Skeletal muscle cell (primary cell): ENCODE measurements at places on chromosomes 2 and 18.
A peak's percentile ranks its signal among the peaks of the same experiment; 100 is the strongest.

- no peak for DNase-seq
Observed at GRCh38 chr18:41244591-41245037, 710.4 kb upstream of the PIK3C3 start.

- DNase-seq = no peak
Observed at GRCh38 chr2:79982445-79982844, 322.1 kb downstream of the LRRTM1 start.

DNA sequence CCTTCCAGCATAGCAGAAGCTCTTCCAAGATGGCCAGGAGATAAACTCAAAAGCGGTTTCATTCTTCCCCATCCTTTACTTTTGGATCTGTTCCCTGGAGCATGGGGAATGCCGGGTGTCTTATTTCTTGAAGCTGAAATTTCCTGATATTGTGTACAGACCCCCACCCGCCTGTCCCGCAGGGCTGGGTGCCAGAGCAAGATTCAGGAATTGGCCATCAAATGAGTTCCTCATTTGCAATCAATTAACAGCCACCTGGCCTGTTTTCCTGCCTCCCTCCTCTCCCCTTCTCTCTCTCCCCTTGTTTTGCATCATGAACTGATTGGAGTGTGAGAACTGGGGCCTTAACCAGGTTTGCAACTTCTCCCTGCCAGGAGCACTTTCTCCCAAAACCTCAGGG, 202.1 kb downstream of the SH3RF3 start:
- no peak for DNase-seq

DNA sequence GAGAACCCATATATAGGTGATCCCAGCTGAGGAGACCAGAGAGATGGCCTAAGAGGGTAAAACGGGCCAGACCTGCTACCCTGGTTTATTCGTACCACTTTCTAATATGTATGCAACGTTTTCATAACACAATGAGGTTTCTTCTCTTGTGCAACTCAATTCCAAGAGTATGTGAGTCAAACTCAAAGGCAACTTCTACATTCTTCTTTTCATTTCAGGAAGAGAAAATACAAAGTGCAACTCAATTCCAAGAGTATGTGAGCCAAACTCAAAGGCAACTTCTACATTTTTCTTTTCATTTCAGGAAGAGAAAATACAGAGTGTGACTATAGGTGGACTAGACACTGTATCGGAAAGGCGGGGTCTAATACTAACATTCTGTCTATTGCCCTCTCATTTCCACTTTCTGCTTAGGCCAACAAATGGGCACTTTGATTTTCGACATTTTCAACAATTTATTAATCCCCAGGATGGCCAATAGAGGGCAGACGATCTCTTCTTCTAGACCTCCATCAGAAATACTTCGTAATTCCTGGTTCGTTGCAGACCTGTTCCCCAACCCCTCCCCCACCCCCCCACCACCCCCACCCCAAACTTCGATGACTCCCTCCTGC, 3.7 kb upstream of the CRIM1 start:
- DNase-seq = no peak

GRCh38 chr2:224938651-224939182, 103.6 kb downstream of the DOCK10 start:
- DNase-seq = peak; percentile 65

GRCh38 chr2:176650104-176650837, 381.0 kb downstream of the MTX2 start:
- no peak for DNase-seq

- DNase-seq = no peak
Observed at GRCh38 chr2:235638541-235639427, 144.9 kb downstream of the AGAP1 start.

GRCh38 chr18:78678318-78678695, 301.3 kb upstream of the SALL3 start:
- no peak for DNase-seq

- DNase-seq = no peak
Observed at GRCh38 chr2:75792146-75792545, 81.4 kb upstream of the GCFC2 start.

DNA sequence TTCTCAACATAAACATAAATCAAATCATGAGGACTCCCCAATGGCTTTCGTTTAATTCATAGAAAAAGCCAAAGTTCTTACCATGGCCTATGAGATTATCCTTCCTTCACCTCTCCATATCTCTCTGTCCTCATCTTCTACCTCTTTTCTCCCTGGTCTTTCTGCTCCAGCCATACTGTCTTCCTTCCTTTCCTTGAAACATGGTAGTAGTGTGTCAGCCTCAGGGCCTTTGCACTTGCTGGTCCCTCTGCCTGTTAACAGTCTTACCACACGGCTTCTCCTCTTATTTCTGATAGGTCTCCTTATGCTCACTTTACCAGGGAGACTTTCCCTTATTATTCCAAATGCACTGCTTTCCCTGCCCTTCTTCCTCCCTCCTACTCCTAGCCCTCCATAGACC, 25.6 kb downstream of the APOB start:
- DNase-seq = no peak

- DNase-seq = no peak
Observed at GRCh38 chr2:106638580-106638979, 151.4 kb downstream of the CD8B2 start.

GRCh38 chr2:86392873-86393518, 48.2 kb upstream of the KDM3A start:
- DNase-seq = no peak

- DNase-seq = no peak
Observed at GRCh38 chr2:112345030-112346027, 69.9 kb downstream of the ZC3H6 start.

- peak; percentile 44 for DNase-seq
Observed at GRCh38 chr2:235394278-235394828, 99.5 kb upstream of the AGAP1 start.

- no peak for DNase-seq
Observed at GRCh38 chr2:68857855-68858456, 13.2 kb downstream of the BMP10 start.

- no peak for DNase-seq
Observed at GRCh38 chr18:80239830-80240229, 7.5 kb downstream of the PARD6G start.

DNA sequence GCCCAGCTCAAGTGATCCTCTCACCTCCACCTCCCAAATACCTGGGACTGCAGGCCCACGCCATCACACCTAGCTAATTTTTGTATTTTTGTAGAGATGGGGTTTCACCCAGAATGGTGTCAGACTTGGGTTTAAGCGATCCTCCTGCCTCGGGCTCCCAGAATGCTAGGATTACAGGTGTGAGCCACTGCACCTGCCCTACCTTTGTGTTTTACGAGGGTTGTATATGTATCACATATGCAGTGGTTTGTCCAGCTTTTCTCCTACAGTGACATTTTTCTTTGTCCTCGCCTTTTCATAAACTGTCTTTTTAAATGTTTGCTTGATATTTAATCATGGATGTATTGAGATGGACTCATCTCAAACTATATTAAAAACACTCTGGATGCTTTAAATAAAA, 38.5 kb downstream of the AGAP1 start:
- no peak for DNase-seq

DNA sequence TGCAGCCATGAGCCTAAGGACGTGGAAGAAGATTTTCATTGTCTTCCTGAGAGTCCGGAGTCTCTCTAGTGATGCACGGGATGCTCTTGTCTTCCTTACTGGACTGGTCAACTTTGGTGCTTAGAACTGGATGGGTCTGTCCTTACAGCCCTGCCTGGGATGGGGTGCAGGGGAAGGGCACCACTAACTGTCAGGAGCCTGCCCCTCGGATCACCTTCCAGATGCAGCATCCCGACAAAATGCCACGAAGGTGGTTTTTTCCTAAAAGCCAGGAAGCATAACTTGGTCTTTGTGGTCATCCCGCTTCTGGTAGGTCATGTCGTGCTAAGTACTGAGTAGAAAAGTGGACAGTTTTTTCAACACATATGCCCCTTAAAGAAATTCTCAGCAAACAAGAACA, 207.4 kb upstream of the TWIST2 start:
- DNase-seq = no peak

DNA sequence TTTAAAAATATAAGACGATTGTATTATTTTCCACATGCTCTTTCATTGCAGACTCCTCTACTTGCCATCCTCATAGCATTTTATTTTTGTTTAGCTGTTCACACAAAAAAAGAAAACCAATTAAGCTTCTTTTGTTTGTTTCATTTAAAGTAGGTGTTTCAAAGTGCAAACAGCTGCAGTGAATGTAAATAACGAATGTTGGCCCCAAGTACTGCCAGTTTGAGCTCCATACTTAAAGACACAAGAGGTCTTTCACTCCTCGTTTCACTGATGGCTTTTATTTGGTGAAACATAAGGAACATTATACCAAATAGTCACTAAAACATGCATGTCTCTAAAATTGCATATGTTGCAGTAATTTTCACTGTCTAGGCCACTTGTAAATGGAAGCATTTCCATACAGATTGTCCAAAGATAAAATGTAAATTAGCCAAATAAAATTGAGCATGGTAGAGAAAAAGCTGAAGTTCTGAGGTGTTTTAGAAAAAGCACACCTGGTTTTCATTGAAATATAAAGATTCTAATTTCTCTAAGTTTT, 253.4 kb downstream of the TMX3 start:
- DNase-seq = no peak

DNA sequence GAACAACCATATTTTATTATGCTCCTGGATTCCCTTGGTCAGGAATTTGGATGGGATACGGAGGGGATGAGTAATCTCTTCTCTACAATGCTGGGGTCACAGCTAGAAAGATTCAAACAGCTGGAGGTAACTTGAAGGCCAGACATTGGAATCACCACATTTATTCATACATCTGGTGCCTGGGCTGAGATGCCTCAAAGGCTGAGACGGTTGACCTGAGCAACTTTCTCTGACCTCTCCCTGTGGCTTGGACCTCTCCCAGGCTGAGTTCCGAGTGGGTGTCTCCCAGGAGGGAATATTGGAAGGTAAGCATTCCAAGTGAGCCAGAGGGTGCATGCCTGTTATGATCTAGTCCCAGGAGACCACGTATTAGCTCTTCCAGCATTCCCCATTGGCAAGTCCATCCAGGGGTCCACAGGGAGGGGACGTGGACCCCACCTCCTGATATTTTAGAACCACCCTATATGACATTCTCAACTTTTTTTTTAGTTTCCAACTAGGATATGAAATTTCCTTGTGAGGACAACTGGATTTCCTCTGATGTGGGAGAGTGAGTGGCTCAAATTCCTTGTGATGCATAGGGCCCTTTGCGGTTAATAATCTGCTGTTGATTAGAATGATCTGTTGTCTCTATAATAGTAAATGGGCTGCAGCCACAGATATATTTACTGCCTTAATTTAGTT, 101.8 kb downstream of the MRPS9 start:
- DNase-seq = peak; percentile 3

GRCh38 chr2:68766376-68766845, 31.8 kb downstream of the ARHGAP25 start:
- DNase-seq = peak; percentile 41

- DNase-seq = no peak
Observed at GRCh38 chr2:118833716-118834439, 13.6 kb downstream of the EN1 start.

GRCh38 chr2:140855471-140855870, 1275.3 kb downstream of the LRP1B start:
- no peak for DNase-seq

GRCh38 chr2:59276917-59277316, 1035.8 kb upstream of the FANCL start:
- DNase-seq = no peak

GRCh38 chr2:86274918-86275275, 62.5 kb downstream of the REEP1 start:
- DNase-seq = peak; percentile 25

DNA sequence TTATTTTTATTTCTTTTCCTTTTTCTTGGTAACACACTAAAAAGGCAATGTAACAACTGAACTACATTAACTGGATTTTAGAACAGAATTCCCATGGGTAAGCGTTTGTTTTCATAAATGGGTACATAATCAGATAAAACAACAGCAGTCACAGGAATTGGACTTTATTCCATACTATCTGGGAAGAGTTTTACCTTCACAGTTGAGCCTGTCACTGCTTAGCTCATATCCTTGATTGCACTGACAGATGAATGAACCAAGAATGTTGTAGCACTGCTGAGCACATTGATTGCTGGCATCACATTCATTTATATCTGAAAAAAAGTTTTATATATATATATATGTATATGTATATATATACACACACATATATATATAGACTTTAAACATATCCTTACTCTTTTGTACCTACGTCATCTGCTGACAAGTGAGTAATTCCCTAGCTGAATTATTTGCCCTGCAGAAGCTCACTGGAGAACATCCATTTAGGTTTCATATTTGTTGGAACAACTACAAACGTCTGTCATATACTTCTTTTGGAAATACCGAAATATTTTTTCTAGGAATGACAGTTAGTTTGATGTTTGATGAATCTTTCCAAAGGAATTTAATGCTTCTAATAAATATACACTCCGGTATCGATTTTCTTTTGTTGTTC, 47.0 kb downstream of the EFEMP1 start:
- DNase-seq = no peak

DNA sequence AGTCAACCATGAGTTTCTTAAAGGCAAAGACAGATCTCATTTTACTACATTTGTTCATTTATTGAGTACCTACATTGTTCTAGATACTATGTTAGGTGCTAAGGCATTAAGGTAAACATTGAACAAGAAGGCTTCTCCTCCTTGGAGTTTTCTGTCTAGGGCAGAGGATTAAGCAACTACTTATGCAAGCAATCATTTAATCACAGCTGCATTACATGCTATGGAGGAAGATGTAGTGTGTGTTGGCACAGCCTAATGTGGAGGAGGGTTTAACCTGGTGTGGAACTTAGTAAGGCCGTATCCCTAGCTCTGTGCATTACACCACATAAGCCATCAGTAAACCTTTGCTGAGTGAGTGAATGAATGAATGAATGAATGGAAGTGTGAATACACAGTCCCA, 106.5 kb upstream of the MAP3K20 start:
- peak; percentile 73 for DNase-seq

DNA sequence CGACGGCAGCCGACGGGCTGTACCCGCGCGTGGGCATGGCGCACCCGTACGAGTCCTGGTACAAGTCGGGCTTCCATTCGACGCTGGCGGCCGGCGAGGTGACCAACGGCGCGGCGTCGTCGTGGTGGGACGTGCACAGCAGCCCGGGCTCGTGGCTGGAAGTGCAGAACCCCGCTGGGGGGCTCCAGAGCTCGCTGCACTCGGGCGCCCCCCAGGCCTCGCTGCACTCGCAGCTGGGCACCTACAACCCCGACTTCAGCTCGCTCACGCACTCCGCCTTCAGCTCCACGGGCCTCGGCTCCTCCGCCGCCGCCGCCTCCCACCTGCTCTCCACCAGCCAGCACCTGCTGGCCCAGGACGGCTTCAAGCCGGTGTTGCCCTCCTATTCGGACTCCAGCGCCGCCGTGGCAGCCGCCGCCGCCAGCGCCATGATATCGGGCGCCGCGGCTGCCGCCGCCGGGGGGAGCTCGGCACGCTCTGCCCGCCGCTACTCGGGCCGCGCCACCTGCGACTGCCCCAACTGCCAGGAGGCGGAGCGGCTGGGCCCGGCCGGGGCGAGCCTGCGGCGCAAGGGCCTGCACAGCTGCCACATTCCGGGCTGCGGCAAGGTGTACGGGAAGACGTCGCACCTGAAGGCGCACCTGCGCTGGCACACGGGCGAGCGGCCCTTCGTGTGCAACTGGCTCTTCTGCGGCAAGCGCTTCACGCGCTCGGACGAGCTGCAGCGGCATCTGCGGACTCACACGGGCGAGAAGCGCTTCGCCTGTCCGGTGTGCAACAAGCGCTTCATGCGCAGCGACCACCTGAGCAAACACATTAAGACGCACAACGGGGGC, 2.0 kb downstream of the SP9 start:
- DNase-seq = no peak
